ENCODE measurements at places on chromosomes 5 and 9.

DNA sequence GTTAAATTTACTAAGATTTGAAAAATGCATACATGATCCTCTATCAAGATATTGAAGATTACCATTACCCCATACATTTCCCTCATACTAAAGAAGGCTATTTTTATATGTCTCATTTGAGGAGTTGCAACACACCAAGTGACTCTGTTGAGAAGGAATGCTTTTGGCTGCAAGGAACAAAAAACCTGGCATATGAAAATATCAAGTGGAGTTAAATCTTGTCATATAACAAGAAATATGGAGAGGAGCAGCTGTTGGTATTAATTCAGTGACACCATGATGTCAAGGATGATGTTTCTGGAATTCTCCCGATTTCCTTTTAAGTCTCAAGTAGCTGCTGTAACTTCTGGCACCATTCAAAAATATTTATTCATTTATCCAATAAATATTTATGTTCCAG, 193.8 kb downstream of the CSNK1G3 start:
- DNase-seq: no peak

DNA sequence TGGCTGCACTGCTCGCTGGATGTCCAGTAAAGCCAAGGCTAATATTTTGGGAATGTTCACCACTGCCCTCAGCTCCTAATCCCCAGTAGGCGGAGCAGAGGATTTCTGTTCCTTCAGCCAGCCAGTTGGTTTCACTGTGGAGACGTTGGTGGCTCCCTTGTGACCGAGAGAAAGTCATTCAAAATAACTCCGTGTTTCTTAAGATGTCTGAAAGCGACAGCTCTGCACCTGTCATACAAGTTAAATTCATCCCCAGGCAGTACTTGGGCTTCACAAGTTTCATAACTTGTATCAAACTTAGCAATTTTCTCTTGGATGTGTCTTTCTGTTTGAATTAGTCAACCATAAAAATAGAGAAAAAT, 382 bp upstream of the CDKN2B start:
- DNase-seq: no peak

DNA sequence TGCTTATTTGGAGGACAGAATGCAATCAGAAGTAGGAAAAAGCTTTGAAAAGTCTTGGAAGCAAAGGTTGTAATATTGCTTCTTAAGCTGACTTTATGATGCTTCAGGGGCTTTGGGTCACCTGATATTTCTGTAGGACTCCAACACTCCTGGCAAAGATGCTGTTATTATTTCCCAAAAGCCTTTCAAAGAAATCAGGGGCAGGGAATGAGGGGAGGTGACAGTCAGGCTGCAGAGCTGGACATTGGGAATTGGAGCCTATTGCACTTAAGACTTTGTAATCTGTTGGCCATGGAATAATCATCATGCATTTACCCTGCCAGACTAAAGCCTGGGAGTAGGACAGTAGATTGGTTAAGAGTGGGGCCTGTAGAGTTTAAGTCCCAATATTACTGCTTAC, 168.3 kb upstream of the IL12B start:
- DNase-seq: no peak

- no peak for DNase-seq
Measured at GRCh38 chr9:81244631-81245030, 444.7 kb downstream of the TLE1 start.

DNA sequence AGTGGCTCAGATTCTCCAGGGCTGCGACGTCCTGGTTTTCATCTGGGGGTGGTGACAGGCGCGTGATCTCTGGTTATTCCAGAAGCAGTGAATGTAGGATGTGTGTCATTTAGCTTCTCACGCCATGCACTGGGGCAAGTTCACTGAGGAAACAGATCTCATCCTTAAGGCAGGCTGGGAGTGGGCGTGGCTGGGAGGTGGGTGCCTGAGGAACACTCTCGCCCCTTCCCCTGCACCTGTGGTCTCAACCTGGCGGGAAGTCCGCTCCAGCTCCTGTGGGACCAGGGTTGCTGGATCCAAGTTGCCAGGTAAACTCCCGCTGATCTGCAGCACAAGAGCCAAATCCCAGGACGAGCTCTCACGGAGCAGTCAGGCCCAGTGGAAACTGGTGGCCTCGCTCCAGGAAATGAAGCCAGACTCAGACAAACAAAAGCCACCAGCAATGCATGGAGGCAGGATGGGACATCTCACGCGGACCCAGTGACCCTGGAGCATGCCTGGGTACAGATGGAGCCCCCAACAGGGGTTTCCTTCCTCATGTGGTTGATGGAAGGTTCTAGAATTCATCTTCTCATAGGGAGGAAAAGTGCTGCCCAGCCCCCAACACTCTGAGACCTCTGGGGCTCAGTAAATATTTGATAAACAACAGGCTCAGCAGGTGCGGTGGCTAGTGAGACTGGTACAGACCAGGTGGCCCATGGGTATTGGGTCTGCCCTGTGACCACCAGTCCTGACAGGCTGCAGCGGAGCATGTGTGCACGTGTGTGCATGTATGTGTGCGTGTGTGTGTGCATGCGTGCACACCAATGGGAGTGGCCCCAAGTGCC, 16.3 kb upstream of the SLC12A7 start:
- DNase-seq: no peak

DNA sequence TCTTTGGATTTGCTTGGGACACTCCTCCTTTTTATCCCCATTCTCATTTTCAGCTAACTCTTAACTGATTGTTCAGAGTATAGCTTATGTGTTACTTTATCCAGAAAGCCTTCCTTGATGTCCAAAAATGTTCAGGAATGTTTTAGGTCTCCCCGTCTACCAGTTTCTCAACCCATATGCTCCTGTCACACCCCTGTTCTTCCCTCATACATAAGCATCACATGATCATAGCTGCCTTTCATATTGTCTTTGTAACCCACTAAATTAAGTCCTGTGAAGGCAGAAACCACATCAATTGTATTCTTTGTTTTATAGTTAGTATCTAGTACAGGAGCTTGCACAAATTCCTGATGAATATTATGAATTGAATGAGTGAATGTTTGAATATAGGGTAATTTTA, 321.9 kb upstream of the ACTBL2 start:
- no peak for DNase-seq

DNA sequence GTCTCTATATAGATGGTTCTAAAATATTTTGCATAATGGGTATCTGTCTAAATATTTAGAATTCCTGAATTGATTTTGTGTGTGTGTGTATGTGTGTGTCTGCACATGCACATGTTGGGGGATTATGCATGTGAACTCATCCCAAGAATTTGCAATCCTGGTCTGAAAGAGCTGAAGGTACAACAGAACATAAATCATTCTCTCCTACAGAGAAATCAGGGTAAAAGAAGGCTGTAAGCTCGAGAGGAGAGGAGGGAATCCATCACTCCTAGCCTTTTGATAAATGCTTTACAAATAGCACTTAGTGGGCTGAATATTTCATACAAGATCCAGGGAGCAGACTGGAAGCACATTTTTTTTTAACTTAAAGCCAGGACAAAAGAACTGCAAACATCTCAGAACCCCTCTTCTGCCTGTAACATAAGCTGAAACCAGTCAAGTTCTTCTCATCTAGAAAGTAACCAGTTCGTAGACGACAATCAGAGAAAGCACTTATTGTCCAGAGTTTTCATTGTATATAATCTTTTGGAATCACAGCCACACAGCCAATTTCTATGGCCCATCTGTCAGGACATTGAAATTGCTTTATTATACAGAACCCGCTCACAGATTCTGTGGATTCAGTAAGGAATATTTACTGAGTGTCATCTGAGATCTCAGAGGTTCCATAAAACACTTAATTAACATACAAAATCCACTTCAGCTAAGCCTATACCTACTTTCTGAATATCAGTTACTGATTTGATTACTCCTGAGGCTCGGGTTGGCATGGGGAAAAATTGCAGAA, 541.4 kb upstream of the ZNF462 start:
- no peak for DNase-seq

- DNase-seq: no peak
Measured at GRCh38 chr9:135909371-135909770, 2.0 kb upstream of the CAMSAP1 start.

- DNase-seq: no peak
Measured at GRCh38 chr5:73266925-73267765, 94.2 kb downstream of the TMEM174 start.

GRCh38 chr5:74243634-74244033, 396.9 kb downstream of the ENC1 start:
- no peak for DNase-seq

DNA sequence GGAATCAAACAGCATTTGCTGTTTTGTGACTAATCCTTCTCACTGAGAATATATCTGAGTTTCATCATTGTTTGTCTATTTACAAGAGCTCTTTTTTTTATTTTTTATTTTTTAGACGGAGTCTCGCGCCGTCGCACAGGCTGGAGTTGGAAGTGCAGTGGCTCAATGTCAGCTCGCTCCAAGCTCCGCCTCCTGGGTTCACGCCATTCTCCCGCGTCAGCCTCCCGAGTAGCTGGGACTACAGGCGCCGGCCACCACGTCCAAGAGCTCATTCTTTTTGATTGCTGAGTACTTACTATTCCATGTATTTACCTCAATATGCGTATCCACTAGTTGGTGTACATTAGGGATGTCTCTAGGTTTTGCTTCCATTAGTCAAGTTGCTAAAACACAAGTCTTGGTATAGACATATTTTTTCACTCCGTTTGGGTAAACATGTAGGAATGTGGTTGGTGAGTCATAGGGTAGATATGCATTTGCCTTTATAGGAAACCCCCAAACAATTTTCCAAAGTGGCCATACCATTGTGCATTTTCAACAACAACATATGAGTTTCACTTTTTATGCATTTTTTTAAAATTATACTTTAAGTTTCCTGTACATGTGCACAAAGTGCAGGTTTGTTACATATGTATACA, 1005.0 kb upstream of the CDH10 start:
- no peak for DNase-seq

DNA sequence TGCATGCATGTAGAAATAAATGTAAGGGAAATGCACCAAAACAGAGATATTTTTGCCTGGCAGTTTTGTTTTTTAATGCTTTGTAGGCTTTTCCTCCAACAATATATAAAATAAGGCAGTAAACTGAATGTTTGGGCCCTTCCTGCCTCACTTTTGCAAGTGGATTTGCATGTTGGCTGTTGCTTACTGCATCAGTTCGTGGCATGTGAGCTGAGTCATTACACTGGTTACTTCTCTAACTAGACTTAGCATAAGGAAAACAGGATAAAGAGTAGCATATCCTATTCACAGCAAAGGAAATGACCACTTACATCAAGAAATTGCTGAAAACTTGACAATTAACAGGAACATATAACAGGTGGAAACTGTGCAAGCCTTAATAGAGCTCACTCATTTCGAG, 113.4 kb downstream of the TLE1 start:
- no peak for DNase-seq

GRCh38 chr9:101706261-101706798, 32.1 kb downstream of the GRIN3A start:
- no peak for DNase-seq

GRCh38 chr9:111414406-111414805, 69.8 kb downstream of the ECPAS start:
- no peak for DNase-seq

GRCh38 chr5:125584140-125584520, 837.7 kb upstream of the ZNF608 start:
- no peak for DNase-seq

GRCh38 chr5:79333852-79334557, 98.1 kb downstream of the JMY start:
- DNase-seq: no peak

GRCh38 chr5:53378590-53379247, 101.7 kb upstream of the FST start:
- no peak for DNase-seq

DNA sequence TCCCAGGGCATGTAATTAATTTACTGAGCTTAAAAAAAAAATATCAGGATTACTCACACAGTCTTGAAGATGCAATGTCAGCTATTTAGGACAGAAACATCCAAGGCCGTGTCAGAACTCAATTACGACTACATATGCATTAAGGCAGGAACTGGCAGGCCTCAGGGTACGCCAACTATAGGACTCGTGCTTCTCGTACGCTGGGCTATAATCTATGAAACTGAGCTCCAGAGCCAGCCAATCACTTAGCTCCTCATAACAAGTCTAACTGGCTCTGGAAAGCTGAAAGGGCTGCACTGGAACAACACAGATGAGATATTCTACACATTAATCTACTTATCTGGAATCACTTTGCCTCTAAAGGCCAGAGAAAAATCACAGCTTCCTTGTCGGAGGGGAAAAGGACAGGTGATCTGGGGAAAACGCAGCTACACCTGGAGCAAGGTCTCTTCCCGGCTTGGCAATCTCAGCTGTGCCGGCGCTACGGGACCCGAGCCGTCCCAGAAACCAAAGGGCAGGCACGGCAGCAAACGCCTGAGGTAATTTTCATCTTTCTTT, 212.0 kb downstream of the DEPDC1B start:
- no peak for DNase-seq

GRCh38 chr9:13770956-13771355, 491.5 kb upstream of the MPDZ start:
- no peak for DNase-seq

DNA sequence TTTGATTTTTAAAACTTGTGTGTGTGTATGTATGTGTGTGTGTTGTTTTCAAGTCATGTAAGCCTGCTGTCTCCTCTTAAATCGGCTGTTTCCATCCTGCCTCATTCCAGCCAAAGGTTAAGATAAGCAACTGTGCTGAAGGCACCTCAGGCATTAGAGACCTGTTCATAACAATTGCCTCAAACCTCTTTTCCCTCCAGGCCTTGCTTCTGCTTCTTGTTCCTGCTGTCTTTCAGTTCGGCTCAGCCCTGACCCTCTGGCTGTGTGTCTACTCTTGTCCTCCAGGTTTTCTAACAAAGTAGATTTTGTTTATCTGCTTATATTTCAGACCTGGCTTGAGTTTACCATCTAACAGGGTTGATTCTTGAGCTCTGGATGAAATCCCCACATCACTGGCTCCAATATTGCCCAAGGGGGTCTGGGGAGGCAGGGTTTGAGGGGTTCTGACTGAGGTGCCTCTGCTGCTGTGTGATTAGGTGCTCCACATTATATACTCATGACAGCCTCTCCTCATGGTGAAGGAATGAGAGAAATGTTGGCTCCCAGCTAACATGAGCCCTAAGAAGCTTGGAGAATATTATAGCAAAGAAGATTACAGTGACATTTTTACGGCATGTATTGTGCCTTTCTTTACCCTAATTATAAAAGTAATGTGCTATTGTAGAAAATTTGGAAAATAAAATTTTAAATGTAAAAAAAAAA, 229.7 kb upstream of the PIK3R1 start:
- no peak for DNase-seq

- no peak for DNase-seq
Measured at GRCh38 chr5:162323466-162323865, 255.9 kb downstream of the GABRG2 start.
